BE2C (cell line): ENCODE measurements at places on chromosomes 11 and 22.

DNA sequence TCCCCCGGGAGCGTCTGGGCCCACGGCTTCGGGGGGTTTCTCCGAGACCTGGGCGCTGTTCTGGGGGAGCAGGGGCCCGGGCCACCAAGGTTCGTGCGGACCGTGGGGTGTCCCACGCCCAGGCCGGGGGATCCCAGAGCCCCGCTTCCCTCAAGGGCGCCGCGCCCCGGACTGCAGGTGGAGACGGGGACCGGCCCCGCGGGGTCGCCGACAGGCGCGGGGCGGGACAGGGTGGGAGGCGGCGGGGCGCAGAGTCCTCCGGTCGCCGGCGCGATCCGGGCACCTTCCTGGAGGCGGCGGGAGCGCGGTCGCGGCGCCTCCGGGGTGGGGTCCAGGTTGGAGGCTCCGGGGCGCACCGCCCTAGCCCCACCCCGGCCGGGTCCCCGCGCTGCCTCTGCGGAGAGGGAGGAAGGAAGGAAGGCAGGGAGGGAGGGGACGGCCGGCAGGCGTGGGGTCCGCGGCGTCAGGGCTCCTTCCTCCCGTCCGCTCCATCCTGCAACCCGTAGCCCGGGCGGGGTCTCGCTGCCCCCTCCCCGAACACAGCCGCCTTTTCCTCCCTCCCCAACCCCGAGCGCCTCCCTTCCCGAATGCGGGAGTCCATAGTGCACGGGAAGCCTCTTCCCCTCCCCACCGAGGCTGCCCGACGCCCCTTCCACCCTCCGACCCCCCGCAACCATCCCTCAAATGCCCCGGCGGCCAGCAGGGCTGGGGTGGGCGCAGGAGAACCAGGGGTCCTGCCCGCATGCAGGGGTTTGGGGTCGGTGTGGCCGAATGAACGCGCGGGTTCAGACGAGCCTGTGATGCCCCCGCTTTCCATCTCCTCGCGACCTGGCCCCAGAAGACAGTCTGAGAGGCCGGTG lies 4.3 kb upstream of the ZBED4 start:
- DNase-seq = no peak

- DNase-seq = no peak
Observed at GRCh38 chr11:2789331-2789730, 89.5 kb upstream of the KCNQ1OT1 start.

DNA sequence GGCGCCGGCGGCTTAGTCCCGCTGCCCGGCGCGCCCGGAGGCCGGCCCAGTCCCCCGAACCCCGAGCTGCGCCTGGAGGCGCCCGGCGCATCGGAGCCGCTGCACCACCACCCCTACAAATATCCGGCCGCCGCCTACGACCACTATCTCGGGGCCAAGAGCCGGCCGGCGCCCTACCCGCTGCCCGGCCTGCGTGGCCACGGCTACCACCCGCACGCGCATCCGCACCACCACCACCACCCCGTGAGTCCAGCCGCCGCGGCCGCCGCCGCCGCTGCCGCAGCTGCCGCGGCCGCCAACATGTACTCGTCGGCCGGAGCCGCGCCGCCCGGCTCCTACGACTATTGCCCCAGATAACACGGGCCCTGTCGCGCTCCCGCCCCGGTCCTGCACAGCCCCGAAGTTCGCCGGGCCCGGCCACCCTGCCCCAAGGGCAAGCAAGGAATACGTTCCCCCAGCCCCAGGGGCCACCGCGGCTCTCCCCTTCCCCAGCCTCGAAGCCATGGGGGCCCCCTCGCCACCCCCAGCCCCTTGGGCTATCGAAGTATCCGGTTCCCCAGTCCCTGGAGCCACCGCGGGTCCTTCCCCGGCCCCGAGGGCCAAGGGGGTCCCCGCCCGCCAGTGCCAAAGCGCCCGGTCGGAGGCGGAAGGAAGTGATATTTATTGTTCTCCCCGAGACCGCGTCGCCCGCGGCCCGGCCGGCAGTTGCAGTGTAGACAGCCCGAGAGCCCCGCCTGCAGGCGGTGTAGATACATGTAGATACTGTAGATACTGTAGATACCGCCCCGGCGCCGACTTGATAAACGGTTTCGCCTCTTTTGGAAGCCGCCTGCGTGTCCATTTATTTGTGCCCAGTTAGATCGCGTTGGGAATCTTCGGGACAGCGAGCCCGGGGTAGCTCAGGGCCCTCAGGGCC lies 6.2 kb downstream of the TBX1 start:
- DNase-seq = no peak

- DNase-seq = no peak
Observed at GRCh38 chr22:41598891-41599635, 9.4 kb upstream of the PMM1 start.

- DNase-seq = peak; percentile 54
Observed at GRCh38 chr22:42116848-42117424, 13.7 kb downstream of the CYP2D6 start.

- no peak for DNase-seq
Observed at GRCh38 chr11:75810637-75811390, 4.2 kb upstream of the UVRAG start.

DNA sequence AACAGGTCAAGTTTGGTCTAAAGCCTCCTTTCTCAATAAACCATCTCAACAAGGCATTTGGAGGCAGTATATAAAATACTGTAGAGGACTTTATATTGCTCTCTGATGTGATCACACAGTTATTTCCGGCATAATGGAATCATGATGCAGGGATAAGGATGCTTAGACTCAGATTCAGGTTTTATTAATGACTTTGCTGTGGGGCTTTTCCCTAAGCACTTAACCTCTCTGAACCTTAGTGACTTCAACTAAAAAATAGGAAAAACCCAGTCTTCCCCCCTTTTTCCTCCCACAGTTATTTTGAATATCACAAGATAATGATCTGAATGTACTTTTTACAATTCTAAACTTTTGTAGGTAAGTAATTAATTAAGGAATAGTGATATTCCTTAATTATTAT lies 94.8 kb upstream of the TENM4 start:
- DNase-seq = no peak

DNA sequence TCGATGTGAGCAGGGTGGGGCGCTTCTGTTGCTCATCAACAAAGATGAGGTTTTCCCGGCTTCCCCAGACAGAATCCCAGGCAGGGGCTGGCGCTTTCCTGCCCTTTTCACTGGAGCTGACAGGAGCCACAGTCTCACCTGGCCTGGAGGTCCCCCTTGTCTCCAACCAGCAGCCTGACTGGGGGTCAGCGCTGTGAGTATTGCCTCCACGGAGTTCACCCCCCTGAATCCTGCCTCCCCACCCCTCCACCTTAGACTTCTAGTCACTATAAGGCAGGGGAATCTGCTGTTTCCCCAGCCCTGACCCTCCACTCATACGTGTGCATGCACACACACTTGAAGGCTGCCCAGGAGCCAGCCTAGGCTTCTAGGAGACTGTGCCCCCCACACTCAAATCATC lies 58.8 kb upstream of the LYVE1 start:
- DNase-seq = no peak

DNA sequence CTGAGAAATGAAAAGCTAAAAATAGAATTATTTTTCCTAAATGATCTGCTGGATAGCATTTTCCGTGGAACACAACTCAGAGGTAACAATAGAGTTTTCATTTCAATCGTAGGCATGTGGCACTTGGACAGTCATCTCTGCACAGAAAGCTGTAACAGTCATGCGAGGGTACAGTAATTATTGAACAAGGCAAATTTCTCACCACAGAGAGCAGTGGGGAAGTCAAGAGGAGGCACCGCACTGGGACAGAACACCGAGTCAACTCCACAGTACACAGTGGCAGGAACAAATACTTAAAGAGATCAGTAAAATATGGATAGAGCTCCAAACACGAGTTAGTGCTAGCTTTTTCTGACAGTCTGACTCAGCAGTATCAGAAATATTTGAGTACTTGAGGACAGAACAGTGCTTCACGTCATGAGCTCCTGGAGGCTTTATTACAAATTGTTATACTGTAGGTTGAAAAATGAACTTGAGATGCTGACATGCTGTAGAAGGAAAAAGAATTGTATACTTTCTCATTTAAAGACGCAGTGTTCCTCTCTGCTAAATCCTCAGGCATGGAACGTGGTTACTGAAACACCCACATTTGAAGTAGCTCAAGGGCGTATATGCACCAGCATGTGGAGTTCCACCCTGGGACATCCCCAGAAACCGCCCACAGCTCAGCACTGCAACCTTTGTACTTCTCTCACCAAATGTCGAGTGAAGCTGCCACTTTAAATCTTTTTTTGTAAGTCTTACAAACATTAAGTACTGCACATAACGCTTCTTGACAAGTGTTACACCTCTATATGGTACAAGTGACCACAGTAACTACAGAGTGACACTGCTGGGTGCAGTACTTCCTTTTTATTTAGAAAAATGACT lies 27.4 kb upstream of the YPEL1 start:
- DNase-seq = no peak

GRCh38 chr11:36054628-36055027 lies 110.8 kb downstream of the LDLRAD3 start:
- no peak for DNase-seq

DNA sequence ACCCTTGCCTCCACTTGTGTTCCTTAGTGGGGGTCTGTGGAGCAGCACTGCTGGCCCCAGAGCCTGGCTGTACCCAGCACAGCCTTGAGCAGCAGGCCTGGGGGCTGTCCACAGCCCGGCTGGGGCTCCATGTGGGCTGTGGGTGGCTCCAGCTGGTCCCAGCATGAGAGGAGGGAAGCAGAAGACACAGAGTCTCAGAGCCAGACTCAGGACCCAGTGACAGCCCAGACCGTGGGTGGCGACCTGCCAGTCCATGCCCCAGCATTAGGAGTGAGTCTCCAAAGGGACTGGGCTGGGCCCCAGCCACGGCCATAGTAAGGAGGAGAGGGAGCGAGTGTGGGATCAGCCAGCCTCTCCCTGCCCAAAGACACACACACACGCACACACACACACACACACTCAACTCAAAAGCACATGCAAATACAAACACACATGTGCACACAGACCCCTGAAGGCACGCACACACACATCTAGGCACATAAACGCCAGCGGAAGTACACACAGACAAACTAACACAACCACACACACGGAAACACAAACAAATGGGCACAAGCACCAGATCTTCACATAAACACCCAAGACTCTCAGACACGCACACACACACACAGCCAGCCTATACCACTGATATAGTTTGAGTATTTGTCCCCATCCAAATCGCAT lies 16.7 kb upstream of the LRRC10B start:
- no peak for DNase-seq

GRCh38 chr11:71119656-71120269 lies 132.6 kb downstream of the SHANK2 start:
- DNase-seq = no peak

- DNase-seq = no peak
Observed at GRCh38 chr11:69240332-69241074, 53.5 kb upstream of the MYEOV start.

GRCh38 chr22:40665312-40665711 lies 14.0 kb upstream of the MCHR1 start:
- no peak for DNase-seq

GRCh38 chr11:31802990-31803812 lies 7.9 kb downstream of the PAX6 start:
- no peak for DNase-seq

DNA sequence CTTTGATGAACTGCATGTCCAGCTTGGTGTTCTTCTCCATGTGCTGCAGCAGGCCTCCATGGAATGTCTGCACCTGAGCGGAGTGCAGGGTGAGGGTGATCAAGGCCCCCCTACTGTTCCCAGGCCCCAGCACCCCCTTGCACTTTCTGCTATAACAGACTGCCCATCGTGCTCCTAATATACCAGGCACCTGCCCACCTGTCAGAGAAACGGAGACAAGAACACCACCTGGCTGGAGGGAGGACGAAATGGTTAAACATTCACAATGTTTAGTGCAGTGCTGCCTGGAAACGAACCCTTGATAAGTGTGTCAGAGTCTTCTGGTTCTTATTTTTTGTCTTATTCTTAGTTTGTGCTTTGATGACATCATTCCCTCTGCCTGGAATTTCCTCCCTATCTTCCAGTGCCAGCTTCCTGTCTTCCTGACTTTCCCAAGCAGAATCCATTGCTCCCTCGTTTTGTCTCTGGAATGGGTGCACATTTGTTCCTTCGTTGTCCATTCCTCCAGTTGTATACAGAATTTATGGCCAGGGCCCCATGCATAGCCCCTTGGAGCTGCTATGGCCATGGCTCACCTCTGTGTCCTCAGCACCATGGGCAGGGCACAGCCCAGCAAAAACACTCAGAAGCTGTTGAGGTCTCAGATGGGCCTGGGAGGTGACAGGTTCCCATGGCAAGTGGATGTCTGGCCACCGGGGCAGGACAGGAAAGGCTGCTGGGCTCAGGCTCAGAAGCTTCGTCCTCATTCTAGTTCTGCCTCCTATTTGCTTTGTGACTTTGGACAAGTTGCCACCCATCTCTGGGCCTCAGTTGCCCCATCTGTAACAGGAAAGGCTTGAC lies 11.9 kb downstream of the BAIAP2L2 start:
- no peak for DNase-seq

- DNase-seq = no peak
Observed at GRCh38 chr11:66625752-66626149, 9.3 kb downstream of the RBM14 start.

DNA sequence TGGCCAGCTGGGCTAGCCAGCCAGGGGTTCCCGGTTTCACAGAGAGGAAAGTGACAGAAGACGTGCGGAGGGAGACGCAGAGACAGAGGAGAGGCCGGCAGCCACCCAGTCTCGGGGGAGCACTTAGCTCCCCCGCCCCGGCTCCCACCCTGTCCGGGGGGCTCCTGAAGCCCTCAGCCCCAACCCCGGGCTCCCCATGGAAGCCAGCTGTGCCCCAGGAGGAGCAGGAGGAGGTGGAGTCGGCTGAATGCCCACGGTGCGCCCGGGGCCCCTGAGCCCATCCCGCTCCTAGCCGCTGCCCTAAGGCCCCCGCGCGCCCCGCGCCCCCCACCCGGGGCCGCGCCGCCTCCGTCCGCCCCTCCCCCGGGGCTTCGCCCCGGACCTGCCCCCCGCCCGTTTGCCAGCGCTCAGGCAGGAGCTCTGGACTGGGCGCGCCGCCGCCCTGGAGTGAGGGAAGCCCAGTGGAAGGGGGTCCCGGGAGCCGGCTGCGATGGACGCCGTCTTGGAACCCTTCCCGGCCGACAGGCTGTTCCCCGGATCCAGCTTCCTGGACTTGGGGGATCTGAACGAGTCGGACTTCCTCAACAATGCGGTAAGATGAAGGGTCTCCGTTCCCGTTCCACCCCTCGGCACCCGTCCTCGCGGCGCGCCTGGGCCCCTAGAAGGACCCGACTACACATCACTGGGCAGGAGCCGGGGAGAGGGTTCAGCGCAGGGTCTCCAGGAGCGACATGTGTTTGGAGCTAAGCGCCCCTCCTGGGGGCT lies at the start of gene CREB3L1:
CREB3L1 (plus strand) TSS at position 41 of the 765 bp plus-strand sequence; CDS start at position 491, 450 bp downstream.
- DNase-seq = peak; percentile 32

DNA sequence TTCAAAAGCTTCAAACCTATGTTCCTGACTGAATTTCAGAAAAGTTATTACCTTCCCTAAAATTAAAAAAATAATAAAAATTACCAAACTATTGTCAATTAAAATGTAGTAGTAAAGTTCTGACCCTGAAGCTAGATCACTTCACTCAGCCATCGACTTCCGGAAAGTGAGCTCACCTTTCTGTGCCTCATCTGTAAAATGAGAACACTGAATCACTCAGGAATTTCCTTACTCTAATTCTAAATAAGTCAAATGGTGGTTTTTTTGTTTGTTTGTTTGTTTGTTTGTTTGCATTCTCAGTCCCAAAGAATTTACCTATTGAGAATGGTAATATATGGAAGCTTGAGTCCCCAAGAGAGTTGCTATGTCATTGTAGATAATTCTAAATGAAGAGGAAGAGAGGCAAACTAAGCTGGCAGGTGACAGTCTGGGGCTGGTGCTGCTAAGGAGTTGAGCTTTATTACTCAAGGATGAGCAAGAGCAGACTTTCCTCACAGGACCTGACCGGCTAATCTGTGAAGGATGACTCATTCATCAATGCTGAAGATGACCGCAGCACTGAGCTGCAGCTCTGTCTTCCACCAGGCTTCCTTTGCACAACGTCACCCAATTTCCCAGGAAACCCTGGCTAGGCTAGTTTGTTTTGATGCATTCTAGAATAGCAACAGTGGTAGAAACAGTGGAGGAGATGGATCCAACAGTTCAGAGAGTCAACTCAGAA lies 248.8 kb downstream of the RAB38 start:
- no peak for DNase-seq
